ENCODE measurements at places on chromosomes 7 and 10. TPM values are rescaled to one million over a fixed set of nuclear protein-coding genes. Genes with fewer than 3 reads are reported as not detected.

ARHGAP22 gene
- 1.3 TPM for total RNA-seq

GRCh38 chr7:113875224-113875623 lies 43.6 kb downstream of the PPP1R3A start:
- H3K27me3 ChIP-seq, result no peaks in the 10 kb centered on the region
- no peak for DNase-seq
- H3K36me3 ChIP-seq, result no peaks in the 10 kb centered on the region
- no peak overlapping the region for H3K27ac ChIP-seq
- H3K4me1 ChIP-seq, result peaks cover 5% of the 10 kb centered on the region

EPO gene
- not detected for total RNA-seq

SUN3 gene
- not detected for total RNA-seq

DNA sequence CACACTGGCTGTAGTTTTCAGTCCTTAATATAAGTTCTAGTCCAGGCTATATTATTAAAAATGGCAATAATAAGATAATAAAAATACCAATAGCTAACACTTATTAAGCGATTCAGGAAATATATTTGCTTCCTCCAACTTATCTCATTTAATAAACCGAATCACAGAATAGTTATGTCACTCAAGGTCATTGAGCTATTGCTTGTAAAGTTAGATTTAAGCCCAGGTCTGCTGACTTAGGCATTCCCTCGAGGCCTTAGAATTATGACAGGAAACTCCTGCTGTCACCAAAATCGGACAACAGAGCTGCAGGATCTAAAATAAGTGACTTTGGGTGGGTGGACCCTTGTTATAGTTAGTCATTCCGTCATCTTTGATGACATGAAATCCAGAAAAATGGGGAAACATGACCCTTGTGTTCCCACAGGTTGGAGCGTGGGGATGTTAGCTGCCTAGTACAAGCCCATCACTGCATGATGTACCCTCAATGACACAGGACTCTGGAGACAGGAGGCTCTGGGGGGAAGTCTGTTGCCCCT lies 181.3 kb upstream of the PHYHIPL start:
- no peaks in the 10 kb centered on the region for H3K4me1 ChIP-seq
- no peaks in the 10 kb centered on the region for H3K36me3 ChIP-seq
- no peak overlapping the region for H3K4me3 ChIP-seq

DNA sequence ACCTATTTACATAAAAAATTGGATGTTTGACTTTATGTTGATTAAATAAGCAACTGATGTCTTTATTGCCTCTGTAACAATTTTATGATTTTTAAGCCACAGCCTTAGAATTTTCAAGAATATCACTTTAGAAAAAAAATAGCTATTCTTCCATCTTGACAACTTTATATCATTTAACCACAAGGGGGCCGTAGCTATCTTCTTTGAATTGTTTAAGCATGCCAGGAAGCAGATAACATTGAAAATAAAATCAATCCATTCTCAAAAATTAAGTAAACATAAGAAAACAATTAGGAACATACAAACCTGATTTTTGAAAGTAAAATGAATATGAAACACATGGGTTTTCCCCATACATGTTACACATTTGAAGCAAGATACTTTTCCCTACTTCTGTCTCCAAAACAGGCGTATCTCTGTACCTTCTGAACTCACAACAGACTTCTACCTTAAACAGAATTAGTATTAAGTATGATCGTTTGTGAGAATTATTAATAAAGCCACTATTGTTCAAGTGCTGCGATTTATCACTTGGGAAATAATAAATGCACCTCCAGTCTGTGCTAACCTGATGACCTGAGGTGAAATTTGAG lies 209.0 kb downstream of the CACNA2D1 start:
- no peak overlapping the region for H3K4me3 ChIP-seq
- DNase-seq, result no peak
- no peak overlapping the region for H3K27ac ChIP-seq
- H3K36me3 ChIP-seq, result no peaks in the 10 kb centered on the region
- peaks cover 9% of the 10 kb centered on the region for H3K4me1 ChIP-seq

GRCh38 chr10:24904824-24905223 lies 47.6 kb downstream of the PRTFDC1 start:
- H3K27ac ChIP-seq, result no peak overlapping the region
- H3K4me1 ChIP-seq, result peaks cover 19% of the 10 kb centered on the region
- H3K4me3 ChIP-seq, result no peak overlapping the region
- DNase-seq, result no peak
- no peaks in the 10 kb centered on the region for H3K36me3 ChIP-seq

EVX1 gene
- total RNA-seq, result not detected

TMUB1 gene
- 41.3 TPM for total RNA-seq

GRCh38 chr10:22780474-22780885 lies 66.1 kb upstream of the PIP4K2A start:
- H3K4me3 ChIP-seq, result no peak overlapping the region
- no peak overlapping the region for H3K27ac ChIP-seq
- DNase-seq, result no peak
- no peaks in the 10 kb centered on the region for H3K4me1 ChIP-seq

DNA sequence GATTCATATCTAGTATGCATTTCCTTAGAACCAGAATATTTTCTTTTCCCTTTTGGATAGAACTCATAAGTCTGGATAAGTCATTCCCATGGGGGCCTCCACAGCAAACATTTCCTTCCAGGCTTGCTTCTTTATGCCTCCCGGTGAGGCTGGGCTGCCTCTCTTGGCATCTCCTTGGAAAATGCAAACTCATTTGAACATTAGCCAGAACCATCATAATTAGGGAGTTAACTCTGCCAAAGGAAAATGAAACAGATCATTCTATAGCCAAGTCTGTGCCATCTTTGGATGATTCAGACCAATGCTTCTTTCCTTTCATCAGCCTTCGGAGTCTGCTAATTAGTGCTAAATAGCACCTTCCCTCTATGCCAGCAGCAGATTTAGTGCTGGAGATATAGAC lies 81.1 kb downstream of the PLPP4 start:
- H3K4me1 ChIP-seq, result no peaks in the 10 kb centered on the region
- no peaks in the 10 kb centered on the region for H3K36me3 ChIP-seq
- no peaks in the 10 kb centered on the region for H3K27me3 ChIP-seq
- no peak overlapping the region for H3K4me3 ChIP-seq
- DNase-seq, result no peak
- no peak overlapping the region for H3K27ac ChIP-seq

OR13A1 gene
- total RNA-seq, result not detected

GRCh38 chr7:110502888-110503465 lies 588.0 kb upstream of the LRRN3 start:
- no peak overlapping the region for H3K27ac ChIP-seq
- no peaks in the 10 kb centered on the region for H3K36me3 ChIP-seq
- no peaks in the 10 kb centered on the region for H3K4me1 ChIP-seq
- H3K27me3 ChIP-seq, result no peaks in the 10 kb centered on the region
- no peak overlapping the region for H3K4me3 ChIP-seq
- no peak for DNase-seq

TWNK gene
- 3.3 TPM for total RNA-seq

GRCh38 chr10:11320809-11321520 lies 290.5 kb downstream of the USP6NL start:
- H3K27me3 ChIP-seq, result no peaks in the 10 kb centered on the region
- H3K27ac ChIP-seq, result no peak overlapping the region
- H3K36me3 ChIP-seq, result peaks cover 97% of the 10 kb centered on the region
- no peaks in the 10 kb centered on the region for H3K4me1 ChIP-seq
- DNase-seq, result no peak

SH2B2 gene
- 1.2 TPM for total RNA-seq

- H3K4me1 ChIP-seq, result no peaks in the 10 kb centered on the region
- no peaks in the 10 kb centered on the region for H3K36me3 ChIP-seq
- H3K4me3 ChIP-seq, result no peak overlapping the region
- no peak overlapping the region for H3K27ac ChIP-seq
- DNase-seq, result no peak
- no peaks in the 10 kb centered on the region for H3K27me3 ChIP-seq
Observed at GRCh38 chr10:133197786-133198185, 32.2 kb upstream of the UTF1 start.

GRCh38 chr7:43006008-43006407 lies 73.8 kb downstream of the MRPL32 start:
- no peaks in the 10 kb centered on the region for H3K4me1 ChIP-seq
- DNase-seq, result no peak
- no peaks in the 10 kb centered on the region for H3K27me3 ChIP-seq
- no peak overlapping the region for H3K4me3 ChIP-seq
- H3K36me3 ChIP-seq, result no peaks in the 10 kb centered on the region

DNA sequence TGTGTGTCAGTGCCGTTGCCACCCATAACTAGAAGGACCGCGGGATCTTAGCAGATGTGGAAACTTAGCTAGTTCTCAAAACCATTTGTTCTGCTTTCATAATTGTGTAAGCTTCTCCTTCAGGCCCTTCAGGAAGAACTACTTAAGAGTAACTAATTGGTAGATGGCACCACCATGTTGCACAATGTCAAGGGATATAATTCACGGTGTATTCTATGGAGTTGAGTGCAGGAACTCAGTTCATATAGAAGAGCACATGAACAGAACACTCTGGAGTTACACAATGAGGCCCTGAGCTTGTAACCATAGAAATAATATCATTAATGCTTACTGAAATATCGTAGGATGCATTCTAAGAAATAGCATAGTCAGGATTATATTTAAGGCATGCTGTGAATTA lies 126.5 kb upstream of the GAD2 start:
- DNase-seq, result no peak
- H3K36me3 ChIP-seq, result no peaks in the 10 kb centered on the region
- H3K4me1 ChIP-seq, result no peaks in the 10 kb centered on the region
- no peaks in the 10 kb centered on the region for H3K27me3 ChIP-seq
- no peak overlapping the region for H3K27ac ChIP-seq

PDK4 gene
- 1,066 TPM for total RNA-seq

ASIC3 gene
- total RNA-seq, result 4.7 TPM

PKD2L1 gene
- not detected for total RNA-seq

- H3K4me1 ChIP-seq, result peaks cover 4% of the 10 kb centered on the region
- DNase-seq, result no peak
- H3K36me3 ChIP-seq, result no peaks in the 10 kb centered on the region
- no peaks in the 10 kb centered on the region for H3K27me3 ChIP-seq
Observed at GRCh38 chr10:18860631-18861240, 187.9 kb upstream of the MALRD1 start.

GRCh38 chr7:35553519-35553918 lies 141.4 kb downstream of the HERPUD2 start:
- H3K36me3 ChIP-seq, result no peaks in the 10 kb centered on the region
- no peak for DNase-seq
- H3K27me3 ChIP-seq, result no peaks in the 10 kb centered on the region
- H3K4me3 ChIP-seq, result no peak overlapping the region

DNA sequence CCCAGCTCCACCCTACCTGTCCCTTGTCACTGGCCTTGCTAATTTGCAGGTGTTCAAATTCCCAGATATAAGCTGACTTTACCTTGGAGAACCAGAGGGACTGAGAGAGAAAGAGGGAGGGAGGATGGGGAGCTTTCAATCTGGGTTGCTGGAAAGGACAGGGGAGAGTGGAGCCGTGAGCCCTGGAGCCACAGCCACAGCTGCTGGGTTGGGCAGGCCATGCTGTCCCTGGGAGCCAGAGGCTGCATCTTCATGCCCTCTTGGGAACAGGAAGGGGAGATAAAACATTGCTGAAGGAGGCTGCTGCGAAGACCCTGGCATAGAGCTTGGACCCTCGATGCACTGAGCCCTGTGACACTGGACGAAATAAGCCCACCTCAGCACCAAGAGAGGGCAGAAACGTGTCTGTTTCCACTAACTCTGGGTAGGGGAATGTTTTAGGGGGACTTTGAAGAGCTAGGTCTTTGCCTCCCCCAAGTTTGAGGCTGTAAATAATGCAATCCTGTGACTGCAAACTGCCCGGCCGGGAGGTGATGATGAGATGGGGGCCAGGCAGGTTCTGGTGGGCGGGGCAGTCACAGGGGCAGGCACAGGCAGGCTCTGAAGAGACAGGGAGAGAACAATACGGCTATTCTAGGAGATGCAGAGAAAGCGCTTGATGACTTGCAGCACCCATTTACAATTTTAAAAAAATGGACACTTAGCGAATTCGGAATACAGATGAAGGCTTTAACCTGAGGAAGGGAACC lies 5.8 kb upstream of the JAKMIP3 start:
- peak; percentile 52 for DNase-seq
- H3K27me3 ChIP-seq, result no peaks in the 10 kb centered on the region
- H3K4me3 ChIP-seq, result no peak overlapping the region
- H3K4me1 ChIP-seq, result no peaks in the 10 kb centered on the region
- no peaks in the 10 kb centered on the region for H3K36me3 ChIP-seq

- H3K4me1 ChIP-seq, result no peaks in the 10 kb centered on the region
- no peak overlapping the region for H3K4me3 ChIP-seq
- no peaks in the 10 kb centered on the region for H3K27me3 ChIP-seq
- DNase-seq, result no peak
- no peaks in the 10 kb centered on the region for H3K36me3 ChIP-seq
Observed at GRCh38 chr7:72394016-72394415, 18.1 kb downstream of the CALN1 start.

- H3K4me3 ChIP-seq, result no peak overlapping the region
- H3K27ac ChIP-seq, result no peak overlapping the region
- peaks cover 42% of the 10 kb centered on the region for H3K36me3 ChIP-seq
- DNase-seq, result peak; percentile 47
Observed at GRCh38 chr10:131944412-131944811, 37.3 kb downstream of the BNIP3 start.

C10orf105 gene
- not detected for total RNA-seq

DNA sequence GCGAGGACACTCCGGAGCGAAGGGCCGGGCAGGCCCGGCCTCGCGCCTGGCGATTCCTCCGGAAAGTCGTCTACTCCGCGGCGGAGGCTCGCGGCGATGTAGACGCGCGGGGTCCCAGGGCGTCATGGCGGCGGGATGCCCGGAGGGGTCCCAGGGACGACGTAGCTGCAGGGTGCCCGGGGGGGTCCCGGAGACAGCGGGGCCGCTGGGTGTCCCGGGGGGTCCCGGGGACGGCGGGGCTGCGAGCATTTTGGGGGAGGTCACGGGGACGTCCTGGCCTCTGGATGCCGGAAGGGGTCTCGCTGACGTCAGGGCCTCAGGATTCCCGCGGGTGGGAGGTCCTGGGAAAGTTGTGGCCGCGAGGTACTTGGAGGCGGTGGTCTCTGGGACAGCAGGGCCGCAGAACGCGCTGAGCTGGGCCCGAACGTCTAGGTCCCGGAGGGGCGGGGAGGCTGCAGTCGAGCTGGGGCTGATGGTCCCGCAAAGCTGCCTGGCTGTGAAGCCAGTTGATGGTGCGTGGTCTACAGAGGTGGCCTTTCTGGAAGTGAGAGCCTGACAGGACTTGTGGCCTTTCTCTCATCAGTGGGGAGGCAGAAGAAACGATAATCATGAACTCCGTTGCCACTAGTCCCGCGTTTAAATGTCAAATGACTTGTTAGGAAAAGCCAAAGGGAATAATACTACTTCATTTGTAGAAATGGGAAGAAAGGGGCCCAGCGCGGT lies 637 bp downstream of the HSPA14 start:
- peaks cover 25% of the 10 kb centered on the region for H3K36me3 ChIP-seq
- peak; percentile 72 for DNase-seq
- peak overlapping the region; percentile 86 for H3K4me3 ChIP-seq
- peaks cover 20% of the 10 kb centered on the region for H3K4me1 ChIP-seq
